ENCODE measurements at places on chromosomes 12 and 14.
A peak's percentile ranks its signal among the peaks of the same experiment; 100 is the strongest.

DNA sequence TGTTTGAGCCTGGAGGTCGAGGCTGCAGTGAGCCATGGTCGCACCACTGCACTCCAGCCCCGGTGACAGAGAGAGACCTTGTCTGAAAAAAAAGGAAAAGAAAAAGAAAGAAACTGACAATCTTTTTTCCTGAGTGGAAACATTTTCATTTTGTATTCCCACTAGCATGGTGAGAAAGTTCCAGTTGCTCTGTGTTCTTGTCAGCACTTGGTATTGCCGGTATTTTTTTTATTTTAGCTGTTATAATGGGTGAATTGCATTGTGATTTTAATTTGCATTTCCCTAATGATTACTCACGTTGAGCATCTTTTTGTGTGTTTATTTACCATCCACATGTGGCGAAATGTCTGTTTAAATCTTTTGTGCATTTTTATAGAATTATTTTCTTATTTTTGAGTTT is 25.6 kb downstream of the GLT8D2 start:
- H3K4me3 ChIP-seq = no peak overlapping the region
- peaks cover 7% of the 10 kb centered on the region for H3K4me1 ChIP-seq
- DNase-seq = no peak
- no peaks in the 10 kb centered on the region for H3K27me3 ChIP-seq

GRCh38 chr14:70108419-70108818 is 80.3 kb downstream of the SLC8A3 start:
- no peak overlapping the region for H3K4me3 ChIP-seq
- H3K27ac ChIP-seq = no peak overlapping the region
- no peak for DNase-seq
- no peaks in the 10 kb centered on the region for H3K36me3 ChIP-seq
- no peaks in the 10 kb centered on the region for H3K4me1 ChIP-seq

GRCh38 chr14:97097296-97097695 is 300.1 kb downstream of the VRK1 start:
- no peaks in the 10 kb centered on the region for H3K4me1 ChIP-seq
- H3K36me3 ChIP-seq = no peaks in the 10 kb centered on the region
- no peak overlapping the region for H3K27ac ChIP-seq
- DNase-seq = no peak
- no peaks in the 10 kb centered on the region for H3K27me3 ChIP-seq

GRCh38 chr12:96164951-96165811 is 29.0 kb upstream of the ELK3 start:
- no peak overlapping the region for H3K27ac ChIP-seq
- H3K27me3 ChIP-seq = no peaks in the 10 kb centered on the region
- no peaks in the 10 kb centered on the region for H3K36me3 ChIP-seq
- no peaks in the 10 kb centered on the region for H3K4me1 ChIP-seq

DNA sequence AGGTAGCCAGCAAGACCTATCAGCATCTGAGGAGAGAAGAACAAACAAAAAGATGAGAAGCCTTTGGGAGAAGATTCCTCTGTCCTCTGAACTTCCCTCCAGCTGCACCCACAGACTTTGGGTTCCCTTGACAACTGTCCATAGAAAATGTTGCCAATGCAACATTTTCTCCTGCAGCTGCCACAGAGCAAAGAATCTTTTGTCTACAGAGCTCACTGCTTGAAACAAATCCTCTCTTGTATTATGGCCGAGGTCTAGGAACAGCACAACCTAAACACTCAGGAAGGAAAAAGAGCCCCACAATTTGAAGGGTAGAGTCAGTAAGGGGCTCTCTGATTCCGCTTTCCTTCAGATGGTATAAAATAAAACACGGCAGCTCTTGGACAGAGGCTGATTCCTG is 14.3 kb downstream of the POMT2 start:
- no peak for DNase-seq
- no peaks in the 10 kb centered on the region for H3K27me3 ChIP-seq
- no peak overlapping the region for H3K4me3 ChIP-seq
- peaks cover 25% of the 10 kb centered on the region for H3K36me3 ChIP-seq

- no peak for DNase-seq
- peaks cover 11% of the 10 kb centered on the region for H3K4me1 ChIP-seq
- no peak overlapping the region for H3K27ac ChIP-seq
Observed at GRCh38 chr12:109832541-109833306, 474 bp downstream of the TRPV4 start.

DNA sequence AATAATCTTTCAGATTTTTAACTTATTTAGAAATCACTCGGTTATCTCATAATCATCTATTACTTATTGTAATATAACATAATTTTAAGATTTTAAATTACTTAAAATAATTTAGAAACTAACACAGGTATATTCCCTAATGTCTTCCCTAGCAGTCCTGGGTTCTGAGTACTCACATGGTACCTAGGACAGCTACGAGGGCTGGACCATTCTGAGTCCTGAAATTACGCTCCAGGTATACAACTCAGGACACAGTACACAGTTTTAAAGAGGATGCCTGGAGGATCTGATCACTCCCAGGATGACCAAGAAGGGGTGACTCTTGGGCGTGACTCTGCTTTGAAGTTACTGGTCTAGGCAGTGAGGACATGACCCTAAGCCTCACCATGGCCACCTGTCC is 9.1 kb upstream of the RASSF8 start:
- H3K36me3 ChIP-seq = 0 out of 2 replicates have a peak, but pooled peaks cover 2% of the 10 kb centered on the region
- no peak overlapping the region for H3K27ac ChIP-seq
- H3K4me1 ChIP-seq = peaks cover 10% of the 10 kb centered on the region

GRCh38 chr12:51441583-51441982 is 17.0 kb downstream of the SLC4A8 start:
- no peaks in the 10 kb centered on the region for H3K36me3 ChIP-seq
- no peak overlapping the region for H3K4me3 ChIP-seq
- no peak for DNase-seq

DNA sequence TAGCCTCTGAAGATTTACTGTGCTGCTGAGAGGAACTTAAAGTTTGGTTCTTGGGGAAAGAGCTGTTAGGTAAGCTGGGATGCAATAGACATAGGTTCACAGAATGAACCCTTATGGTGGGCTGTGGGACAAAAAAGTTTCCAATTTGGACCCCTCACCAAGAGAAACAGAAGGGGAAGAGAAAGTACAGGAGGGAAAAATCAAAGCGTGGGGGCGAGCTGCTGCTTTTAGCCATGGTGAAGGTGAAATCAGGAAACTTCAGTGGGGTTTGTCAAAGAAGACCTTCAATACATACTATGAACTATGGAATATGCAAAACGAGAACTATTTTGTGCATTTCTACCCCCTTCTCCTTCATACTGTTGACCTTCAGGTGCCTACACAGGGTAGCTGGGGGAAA is 10.6 kb upstream of the NINJ2 start:
- no peak overlapping the region for H3K4me3 ChIP-seq
- H3K27me3 ChIP-seq = no peaks in the 10 kb centered on the region
- H3K4me1 ChIP-seq = no peaks in the 10 kb centered on the region

DNA sequence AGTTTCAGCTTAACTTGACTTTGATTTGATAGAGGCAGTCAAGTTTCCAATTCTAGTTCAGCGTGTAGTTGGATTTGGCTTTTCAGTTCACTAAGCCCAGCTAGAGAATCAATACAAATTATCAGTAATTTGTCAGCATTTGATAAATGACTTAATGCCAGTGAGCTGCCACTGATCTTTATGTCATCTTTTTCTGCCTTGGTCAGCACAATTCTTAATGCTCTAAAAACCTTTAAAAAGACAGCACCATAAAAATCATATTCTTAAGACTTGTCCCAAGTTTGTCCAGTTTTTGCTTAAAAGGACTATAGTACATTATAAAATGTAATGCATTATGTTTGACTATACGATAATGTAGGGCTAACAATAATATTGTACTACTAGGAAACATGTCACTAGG is 920.5 kb downstream of the LRFN5 start:
- no peaks in the 10 kb centered on the region for H3K27me3 ChIP-seq
- DNase-seq = no peak
- no peaks in the 10 kb centered on the region for H3K4me1 ChIP-seq
- H3K36me3 ChIP-seq = no peaks in the 10 kb centered on the region

- 0 out of 2 replicates have a peak, but pooled peaks cover 2% of the 10 kb centered on the region for H3K36me3 ChIP-seq
- no peak overlapping the region for H3K4me3 ChIP-seq
- no peak overlapping the region for H3K27ac ChIP-seq
- H3K27me3 ChIP-seq = no peaks in the 10 kb centered on the region
- DNase-seq = no peak
Observed at GRCh38 chr12:31316891-31317290, 9.1 kb downstream of the SINHCAF start.

DNA sequence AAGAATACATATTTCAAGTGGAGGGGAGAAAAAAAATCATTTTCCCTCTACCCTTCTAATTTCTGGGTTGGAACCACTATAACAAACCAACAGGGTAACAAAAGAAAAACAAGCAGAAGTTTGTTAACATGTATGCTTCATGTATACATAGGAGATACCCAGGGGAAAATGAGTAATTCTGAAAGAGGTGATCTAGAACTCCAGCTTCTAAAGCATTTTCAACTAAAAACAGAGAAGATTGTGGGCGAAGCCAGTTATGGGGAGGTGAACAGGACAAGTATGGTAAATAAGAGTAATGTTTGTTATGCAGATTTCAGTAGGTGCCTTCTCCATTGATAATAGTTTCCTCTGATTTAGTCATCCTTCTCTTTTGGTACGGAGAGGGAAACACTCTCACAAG is 16.7 kb downstream of the FNTB start:
- H3K4me1 ChIP-seq = peaks cover 25% of the 10 kb centered on the region
- H3K4me3 ChIP-seq = no peak overlapping the region
- no peaks in the 10 kb centered on the region for H3K27me3 ChIP-seq
- DNase-seq = no peak
- H3K36me3 ChIP-seq = no peaks in the 10 kb centered on the region
- peak overlapping the region; percentile 2 for H3K27ac ChIP-seq

DNA sequence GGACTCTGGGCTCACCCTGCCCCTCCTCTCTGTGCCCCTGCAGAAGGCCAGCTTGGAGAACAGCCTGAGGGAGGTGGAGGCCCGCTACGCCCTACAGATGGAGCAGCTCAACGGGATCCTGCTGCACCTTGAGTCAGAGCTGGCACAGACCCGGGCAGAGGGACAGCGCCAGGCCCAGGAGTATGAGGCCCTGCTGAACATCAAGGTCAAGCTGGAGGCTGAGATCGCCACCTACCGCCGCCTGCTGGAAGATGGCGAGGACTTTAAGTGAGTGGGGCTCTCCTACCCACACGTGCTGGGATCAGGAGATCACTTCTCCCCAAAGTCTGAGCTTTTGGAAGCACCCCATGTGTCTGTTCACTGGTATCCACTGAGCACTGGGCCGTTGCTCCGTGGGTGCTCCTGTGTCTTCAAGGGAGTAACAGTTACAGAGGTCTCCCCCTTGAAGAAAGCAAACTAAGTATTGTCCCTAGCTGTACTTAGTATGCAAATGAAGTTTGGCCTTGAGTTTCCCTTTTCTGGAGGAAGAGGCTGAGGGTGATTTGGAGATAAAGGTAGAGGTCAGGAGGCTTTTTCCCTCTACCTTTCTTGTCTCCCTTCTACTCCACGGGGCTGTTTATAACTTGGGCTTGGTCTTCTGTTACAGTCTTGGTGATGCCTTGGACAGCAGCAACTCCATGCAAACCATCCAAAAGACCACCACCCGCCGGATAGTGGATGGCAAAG is 3.3 kb downstream of the KRT18 start:
- no peak overlapping the region for H3K27ac ChIP-seq
- no peaks in the 10 kb centered on the region for H3K27me3 ChIP-seq
- H3K36me3 ChIP-seq = peaks cover 33% of the 10 kb centered on the region
- peaks cover 33% of the 10 kb centered on the region for H3K4me1 ChIP-seq
- peak overlapping the region; percentile 94 for H3K4me3 ChIP-seq
- peak; percentile 41 for DNase-seq

DNA sequence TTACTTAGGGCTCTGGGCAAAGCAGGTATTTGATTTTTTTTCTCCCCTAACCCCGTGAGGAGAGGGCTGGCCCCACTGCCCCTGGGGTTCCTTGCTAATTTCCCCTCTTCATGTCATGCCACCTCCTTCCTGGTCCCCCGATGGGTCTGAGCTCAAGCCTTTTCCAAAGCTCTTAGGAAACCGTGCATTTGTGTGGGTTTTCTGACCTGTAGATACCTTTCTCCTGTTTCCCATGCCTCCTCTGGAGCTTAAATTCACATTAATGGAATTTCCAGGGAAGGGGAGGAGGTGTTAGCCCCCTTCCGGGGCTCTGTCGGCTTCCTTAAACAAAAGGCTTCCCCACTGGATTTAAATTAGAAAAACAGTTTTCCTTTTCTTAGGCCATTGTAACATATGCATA is 12.6 kb downstream of the SFSWAP start:
- peaks cover 84% of the 10 kb centered on the region for H3K36me3 ChIP-seq
- no peaks in the 10 kb centered on the region for H3K27me3 ChIP-seq
- H3K27ac ChIP-seq = no peak overlapping the region
- no peak for DNase-seq
- no peaks in the 10 kb centered on the region for H3K4me1 ChIP-seq

- H3K4me3 ChIP-seq = no peak overlapping the region
- no peaks in the 10 kb centered on the region for H3K4me1 ChIP-seq
- no peaks in the 10 kb centered on the region for H3K27me3 ChIP-seq
- H3K27ac ChIP-seq = no peak overlapping the region
Observed at GRCh38 chr14:27605282-27605681, 1007.4 kb upstream of the NOVA1 start.

DNA sequence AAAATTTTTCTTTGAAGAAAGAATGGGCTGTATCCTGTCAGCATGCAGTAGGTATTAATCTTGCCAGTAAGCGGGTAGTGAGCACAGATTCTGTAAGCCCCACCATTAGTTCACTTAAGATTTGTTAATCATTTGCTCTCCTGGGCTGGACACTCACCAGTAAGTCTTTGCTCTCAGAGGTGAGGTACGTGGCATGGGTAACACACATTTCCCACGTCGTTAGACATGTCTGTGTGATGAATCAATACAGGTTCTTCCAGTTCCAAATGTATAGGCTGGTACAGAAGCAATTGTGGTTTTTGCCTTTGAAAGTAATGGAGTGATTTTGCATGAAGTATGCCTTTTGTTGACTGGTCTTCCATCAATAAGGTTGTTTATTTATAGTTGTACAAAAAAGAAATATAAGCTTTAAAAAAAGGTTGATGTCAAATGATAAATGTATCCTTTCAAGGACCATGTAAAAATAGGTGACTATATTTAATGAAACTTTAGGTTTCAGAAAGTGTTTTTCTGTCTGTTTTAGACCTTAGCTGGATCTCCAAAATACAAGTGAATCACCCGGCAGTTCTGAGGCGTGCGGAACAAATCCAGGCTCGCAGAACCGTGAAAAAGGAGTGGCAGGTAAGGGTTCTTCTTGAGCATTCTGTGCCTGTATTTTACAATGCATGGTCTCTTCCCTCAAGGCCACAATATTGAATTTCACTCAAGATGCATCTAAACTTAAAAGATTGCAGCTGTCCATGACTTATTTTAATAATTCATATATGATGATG is 45.5 kb downstream of the DERA start:
- peaks cover 30% of the 10 kb centered on the region for H3K4me1 ChIP-seq
- peak overlapping the region; percentile 30 for H3K4me3 ChIP-seq
- H3K27ac ChIP-seq = peak overlapping the region; percentile 96

GRCh38 chr12:111758120-111758561 is 8.6 kb upstream of the ALDH2 start:
- H3K27me3 ChIP-seq = no peaks in the 10 kb centered on the region
- DNase-seq = no peak
- H3K27ac ChIP-seq = no peak overlapping the region
- H3K36me3 ChIP-seq = 0 out of 2 replicates have a peak, but pooled peaks cover 3% of the 10 kb centered on the region

GRCh38 chr12:120215357-120215735 is 14.4 kb upstream of the RPLP0 start:
- H3K4me3 ChIP-seq = no peak overlapping the region
- no peaks in the 10 kb centered on the region for H3K4me1 ChIP-seq
- no peak overlapping the region for H3K27ac ChIP-seq
- H3K27me3 ChIP-seq = no peaks in the 10 kb centered on the region
